Fibroblast of gingiva (primary cell): ENCODE measurements at places on chromosomes 16 and 17.

- no peak for DNase-seq
Observed at GRCh38 chr17:46154151-46154816, 38.9 kb downstream of the KANSL1 start.

GRCh38 chr16:20001856-20002707, 71.6 kb downstream of the GPR139 start:
- no peak for DNase-seq

DNA sequence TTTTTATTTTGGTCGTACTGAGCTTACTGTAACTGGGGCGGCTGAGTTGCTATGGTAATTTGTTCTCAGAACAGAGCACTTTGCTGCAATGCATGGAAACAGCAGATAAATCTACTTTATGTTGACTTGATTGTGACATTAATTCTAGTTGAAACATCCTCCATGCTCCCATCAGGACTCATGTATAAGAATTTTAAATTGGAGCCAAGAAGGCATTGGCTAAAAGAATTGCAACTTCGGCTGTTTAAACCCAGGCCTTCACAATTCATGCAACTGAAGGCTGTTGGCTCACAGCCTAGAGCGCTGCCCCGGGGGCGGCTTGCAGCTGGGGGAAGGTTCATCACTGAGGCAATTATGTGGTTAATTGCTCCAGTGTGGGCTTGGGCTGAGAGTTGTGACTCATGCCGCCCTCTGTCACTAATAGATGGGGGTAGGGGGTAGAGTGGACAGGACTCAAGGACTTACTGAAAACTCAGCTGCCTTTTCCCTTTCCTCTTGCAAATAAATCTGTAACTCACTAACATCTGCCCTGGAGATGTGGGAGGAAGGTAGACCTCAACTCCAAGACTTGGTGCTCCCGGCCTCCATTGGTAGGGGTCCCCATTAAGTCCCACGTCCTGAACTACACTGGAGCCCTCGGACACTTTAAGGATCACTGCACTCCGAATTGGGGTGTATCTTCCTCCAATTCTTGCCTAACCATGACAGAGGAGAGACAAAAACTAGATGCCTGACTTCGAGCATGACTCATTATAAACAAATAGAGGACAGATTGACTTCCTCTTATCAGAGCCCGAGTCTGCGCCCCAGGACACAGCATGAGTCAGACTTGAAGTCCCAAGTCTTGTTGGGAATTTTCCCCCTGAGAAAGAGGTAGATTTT, 37.5 kb downstream of the ERCC4 start:
- peak; percentile 97 for DNase-seq

DNA sequence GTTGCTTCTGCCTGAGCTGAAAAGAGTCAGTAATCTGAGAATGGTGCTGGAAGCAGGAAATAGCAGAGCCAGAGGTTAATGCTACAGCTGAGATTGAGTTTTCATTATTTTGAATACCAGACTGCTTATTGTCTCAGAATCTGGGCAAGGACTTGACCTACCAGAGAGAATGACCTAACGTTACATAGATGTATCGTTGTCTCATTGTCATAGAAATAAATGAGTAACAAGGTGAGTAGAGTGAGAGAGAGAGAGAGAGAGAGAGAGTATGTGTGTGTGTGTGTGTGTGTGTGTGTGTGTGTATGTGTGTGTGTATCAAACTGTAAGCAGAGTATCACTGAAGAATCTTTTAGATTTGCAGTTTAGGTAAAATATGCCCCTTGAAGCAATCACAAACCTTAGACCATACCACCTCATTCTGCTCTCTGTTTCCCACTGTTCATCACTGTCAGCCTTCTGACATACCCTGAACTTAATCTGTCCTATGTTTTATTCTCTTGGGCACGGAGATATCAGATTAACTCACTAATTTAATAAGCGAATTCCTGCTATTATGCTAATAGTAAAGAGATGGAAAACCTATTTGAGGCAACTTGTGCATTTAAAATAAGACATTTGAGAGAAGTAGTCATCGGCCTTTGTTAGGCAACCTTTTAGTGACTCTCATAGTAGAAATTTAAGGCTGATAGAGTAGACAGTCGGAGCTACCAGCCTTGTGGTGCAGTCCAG, 87.8 kb downstream of the CYB561 start:
- DNase-seq = peak; percentile 92

DNA sequence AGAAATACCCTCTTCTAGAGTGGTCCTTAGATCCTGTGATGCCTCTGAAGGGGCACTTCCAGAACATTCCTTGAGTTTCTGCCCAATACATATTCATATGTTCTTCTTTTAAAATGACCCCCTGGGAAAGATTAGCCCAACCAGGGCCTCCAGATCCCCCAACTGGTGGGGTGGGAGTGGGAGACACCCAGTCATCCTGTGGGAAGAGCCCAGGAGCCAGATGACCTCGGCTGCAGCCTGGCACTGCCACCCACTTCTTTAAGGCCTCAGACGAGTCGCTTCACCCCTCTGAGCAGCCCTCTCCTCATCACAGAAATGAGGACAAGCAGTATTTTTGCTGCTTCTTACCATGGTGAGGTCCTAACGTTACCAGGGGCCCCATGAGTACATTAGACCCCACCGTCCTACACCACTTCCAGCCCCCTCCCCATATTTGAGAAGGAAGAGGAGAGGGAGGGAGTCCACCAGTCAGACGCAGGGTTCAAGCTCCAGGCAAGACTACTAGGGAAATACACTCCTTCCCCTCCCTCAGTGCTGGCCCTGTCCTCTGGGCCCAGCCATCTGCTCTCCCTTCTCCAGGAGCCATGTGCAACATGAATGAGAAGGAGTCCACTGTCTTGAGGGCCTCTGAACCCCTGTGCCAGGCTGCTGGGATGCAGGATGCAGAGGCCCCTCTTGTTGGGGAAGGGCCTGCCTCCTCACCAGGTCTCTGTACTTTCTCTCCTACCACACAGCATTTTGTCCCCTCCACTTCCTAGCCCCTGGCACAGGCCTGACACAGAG, 11.8 kb downstream of the MPO start:
- DNase-seq = no peak

DNA sequence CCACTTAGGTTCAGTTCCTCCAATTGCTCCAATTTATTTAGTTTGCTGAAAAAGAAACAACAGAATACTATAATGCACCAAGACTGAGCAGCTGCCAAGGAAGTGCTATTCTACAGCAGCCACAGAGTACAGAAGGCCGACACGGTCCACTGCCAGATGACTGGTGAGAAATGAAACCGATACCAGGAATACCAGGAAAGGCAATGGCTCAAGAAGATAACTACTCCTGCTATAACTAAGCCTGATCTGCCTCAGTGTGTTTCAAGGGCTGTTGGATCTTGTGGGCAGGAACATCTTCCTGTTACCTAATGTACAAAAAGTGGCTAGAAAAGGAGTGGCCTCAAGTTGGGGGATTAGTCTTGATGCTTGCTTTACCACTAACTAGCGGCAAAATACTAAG, 32.8 kb downstream of the MARVELD3 start:
- peak; percentile 76 for DNase-seq

GRCh38 chr17:35428229-35428628, 4.1 kb downstream of the SLFN12 start:
- DNase-seq = no peak

DNA sequence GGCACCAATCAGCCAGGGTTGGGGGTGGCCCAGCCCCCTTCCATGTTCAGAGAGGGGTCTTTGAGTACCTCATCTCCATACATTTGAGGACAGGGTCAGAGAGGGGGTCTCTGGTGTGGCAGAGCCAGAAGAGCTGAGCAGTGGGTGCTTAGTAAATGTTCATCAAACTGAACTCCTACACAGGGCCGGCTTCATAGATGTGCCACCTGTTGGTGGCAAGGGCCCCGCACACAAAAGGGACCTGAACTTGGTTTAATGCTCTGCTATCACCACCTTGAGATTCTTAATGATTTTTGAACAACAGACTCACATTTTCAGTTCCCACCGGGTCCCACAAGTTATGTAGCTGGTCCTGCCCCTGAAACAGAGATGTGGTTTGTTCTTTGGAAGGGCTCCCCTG, 9.0 kb upstream of the C1QL1 start:
- DNase-seq = no peak

DNA sequence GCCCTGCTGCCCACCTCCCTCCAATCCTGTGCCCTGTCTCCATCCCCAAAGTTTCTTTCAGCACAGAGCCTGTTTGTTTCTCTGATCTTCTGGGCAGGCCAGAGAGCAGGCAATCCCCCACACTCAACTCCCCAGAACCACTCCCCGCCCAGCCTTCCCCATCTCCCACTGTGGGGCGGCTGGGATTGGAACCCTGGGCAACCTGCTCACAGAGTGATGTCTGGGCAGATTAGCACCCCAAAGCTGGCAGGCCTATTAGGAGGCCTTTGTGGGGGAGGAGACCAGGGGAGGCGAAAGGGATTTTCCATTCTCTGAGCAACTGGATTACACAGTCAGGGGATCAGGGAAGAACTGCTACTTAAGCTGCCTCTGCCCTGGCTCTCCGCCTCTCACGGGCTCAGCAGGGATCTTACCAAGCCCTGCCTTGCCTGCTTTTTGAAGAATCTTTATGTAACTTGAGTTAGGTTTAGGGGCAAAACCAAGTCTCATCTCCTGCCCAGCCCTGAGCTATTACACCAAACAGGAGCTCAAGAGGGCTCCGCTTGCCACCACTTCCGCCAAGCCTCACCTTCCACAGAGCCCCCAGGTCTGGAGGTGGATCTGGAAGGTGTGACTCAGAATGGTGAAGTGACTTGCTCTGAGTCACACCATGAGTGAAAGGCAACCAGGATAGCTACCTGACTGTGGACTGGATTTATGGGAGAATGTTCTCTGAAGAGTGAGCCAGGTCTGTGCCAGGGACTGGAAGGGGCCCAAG, 16.0 kb upstream of the LHX1 start:
- no peak for DNase-seq

GRCh38 chr16:12536412-12536746, 267.3 kb downstream of the CPPED1 start:
- no peak for DNase-seq

DNA sequence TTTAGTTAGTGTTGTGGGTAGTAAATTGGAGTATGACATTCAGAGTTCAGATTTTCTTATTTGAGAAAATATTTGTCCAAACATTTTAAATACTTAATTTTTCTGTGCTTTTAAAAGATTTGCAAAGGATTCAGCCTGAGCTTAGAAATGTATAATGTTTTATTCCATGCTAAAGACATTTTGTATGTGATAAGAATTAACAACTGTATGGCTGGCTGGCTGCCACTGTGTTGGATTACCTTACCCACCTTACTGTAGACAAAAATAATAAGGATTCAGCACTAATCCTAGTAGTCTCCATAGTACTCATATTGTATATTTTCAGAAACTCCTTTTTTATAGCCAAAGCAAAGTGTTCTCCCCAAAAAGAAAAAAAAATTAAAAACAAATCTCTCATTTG, 74.8 kb downstream of the TANC2 start:
- DNase-seq = no peak

DNA sequence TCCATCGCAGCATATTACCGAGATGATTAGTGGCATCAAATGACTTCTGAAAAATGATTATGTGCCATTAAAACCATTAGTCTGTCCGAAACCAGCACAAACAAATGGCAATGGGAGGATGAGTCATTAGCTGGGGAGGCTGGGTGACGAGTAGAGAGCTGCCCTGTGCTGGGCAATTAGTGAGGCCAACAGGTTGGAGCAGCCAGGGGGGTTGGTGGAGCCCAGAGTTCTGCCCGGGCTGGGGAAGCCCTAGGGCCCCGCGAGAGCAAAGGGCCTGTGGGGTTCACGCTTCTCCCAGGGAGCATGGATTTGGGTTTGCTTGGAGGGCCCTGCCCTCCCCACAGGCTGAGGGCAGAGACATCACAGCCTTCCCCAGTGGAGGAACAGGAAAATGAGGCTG, 152.1 kb upstream of the RPL38 start:
- no peak for DNase-seq

DNA sequence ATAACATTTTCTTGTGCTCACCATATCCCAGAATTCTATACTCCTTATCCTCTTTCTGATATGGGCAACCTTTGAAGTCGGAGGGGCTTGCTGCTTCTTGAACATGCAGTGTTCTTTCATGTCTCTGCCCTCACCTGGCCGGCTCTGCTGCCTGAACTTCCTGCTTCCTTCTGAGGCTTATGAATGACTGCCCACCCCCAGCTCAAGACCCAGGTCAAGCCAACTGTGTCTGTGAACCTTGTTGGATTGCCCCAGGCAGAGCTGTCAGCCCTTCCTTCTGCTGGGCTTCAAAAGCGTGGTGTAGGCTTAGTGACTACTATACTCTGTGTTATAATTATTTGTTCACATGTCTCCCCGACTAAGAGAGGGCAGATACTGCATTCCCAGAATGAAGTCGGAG, 506.5 kb downstream of the HS3ST4 start:
- DNase-seq = no peak

GRCh38 chr17:57548421-57549410, 196.4 kb downstream of the CCDC182 start:
- DNase-seq = no peak

- no peak for DNase-seq
Observed at GRCh38 chr17:74780443-74781238, 4.5 kb upstream of the NAT9 start.
